ENCODE measurements at places on chromosomes 3 and 15.
A peak's percentile ranks its signal among the peaks of the same experiment; 100 is the strongest.

DNA sequence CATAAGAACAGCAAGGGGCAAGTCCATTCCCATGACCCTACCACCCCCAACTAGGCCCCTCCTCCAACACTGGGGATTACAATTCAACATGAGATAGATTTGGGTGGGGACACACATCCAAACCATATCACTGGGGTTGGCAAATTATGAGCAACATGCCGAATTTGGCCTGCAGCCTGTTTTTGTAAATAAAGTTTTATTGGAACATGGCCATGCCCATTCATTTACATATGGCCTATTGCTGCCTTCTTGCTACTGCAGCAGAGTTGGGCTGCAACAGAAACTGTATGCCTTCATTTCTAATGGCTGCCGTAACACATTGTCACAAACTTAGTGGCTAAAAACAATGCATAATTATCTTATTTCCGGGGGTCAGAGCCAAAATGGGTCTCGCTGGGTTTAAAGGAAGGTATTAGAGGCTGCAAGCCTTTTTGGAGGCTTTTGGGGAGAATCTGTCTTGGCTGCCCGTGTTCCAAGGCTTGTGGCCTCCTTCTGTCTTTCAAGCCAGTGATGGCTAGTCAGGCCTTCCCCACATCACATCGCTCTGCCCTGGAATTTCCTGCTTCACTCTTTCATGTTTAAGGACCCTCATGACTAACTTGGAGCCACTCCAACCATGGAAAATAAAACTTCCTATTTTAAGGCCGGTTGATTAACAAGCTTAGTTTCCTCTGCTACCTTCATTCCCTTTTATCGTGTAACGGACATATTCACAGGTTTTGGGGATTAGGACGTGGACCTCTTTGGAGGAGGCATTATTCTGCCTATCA is 428.5 kb upstream of the PROK2 start:
- DNase-seq, result no peak

GRCh38 chr3:58023531-58023930 is 15.3 kb downstream of the FLNB start:
- no peak for DNase-seq

DNA sequence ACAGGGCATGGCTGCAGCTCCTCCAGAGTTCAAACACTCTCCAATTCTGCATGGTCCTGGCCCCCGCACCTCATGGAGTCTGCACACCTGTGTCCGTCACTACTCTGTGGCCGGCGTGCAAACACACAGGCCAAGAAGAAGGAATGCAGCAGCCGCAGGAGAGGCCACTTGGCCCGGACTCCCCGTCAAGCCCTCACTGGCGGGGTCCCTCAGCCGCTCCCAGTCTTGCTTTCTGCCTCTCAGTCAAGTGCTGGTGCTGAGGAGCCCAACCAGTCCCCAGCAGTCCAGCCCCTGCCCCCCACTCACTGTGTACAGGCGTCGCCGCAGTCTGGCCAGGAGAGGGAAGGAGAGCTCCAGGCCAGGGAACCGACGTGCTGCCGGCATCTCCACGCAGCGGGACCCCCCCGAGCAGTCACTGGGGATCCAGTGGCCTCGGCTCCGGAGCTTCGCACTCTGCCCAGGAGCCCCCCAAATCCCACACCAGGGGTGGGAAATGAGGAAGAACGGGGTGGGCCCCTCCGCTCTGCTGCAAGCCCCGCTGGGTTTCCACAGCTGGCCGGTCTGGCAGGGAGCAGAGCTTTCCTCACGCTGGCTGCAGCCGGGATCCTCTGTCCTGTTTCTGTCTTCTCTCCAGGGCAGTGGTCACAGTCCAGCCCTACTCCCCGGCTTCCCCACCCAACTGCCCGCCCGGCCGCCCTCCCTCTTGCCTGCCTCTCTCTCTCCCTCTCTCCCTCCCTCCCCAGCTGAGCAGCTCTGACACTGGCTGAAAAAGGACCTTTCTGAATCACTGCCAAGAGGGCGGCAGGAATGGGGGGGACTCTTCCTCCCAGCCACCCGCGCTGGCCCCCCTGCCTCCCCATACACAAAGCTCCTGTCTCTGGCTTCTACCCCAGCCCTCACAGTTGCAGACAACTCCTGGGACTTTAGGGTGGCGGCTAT is 16.0 kb downstream of the TNK2 start:
- peak; percentile 73 for DNase-seq

DNA sequence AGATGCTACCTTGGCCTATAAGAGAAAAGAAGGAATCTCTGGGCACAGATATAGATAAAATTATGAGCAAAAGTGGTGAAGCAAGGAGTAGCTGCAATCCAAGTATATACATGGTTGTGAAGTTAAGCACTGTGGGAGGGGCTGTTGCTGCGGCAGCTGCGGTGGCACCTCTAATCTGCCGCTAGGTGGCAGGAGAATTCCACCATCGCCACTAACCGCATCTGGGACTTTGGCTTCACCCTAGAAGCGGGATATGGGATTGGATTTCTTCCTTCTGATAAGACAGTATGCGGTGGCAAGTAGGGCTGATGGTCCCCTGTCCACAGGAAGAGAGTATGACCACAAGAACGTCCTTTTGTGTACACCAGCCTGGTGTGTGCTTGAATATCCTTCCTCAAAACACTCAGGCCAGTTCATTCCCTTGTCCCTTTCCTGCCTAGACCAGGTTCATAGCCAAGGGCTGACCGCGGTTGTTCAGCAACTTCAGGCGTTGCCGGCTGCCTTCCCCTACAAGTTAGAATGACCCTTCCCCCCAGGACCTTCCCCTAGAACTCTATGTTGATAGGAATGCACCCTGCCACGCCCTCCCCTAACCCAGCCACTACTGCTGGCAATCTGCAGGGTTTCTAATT is 5.1 kb downstream of the MAGEL2 start:
- peak; percentile 69 for DNase-seq

GRCh38 chr3:55690726-55691125 is 203.6 kb upstream of the WNT5A start:
- DNase-seq, result no peak

DNA sequence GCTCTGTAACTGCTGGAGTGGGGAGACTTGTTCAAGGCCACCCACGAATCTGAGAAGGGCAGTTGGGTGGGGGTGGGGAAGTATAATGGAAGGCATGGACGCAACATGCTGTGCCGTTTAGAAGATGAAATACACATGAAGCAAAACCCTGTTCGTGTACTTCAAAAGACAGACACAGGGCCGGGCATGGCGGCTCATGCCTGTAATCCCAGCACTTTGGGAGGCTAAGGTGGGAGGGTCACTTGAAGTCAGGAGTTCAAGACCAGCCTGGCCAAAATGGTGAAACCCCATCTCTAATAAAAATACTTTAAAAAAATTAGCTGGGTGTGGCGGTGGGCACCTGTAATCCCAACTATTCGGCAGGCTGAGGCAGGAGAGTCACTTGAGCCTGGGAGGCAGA is 36.9 kb upstream of the SFMBT1 start:
- DNase-seq, result no peak

DNA sequence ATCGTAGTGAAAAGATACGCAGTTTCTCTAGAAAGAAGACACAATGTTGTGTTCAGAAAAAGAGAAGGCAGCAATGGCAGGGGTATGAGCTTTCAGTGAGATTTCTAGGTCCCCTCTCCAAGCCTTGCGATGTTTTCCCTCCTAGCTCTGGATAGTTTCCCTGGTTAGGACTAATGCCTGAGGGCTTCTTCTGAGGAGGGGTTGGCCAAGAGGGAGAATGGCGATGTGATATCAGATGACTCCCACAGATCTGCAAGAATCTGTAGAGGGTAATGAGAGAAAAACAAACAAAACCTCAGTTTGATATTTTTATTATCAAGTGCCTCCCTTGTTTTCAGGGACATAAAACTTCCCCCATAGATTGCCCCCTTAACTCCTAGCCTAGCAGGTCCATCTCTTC is 4.1 kb upstream of the CLDN1 start:
- no peak for DNase-seq

GRCh38 chr15:33243393-33243792 is 48.9 kb upstream of the FMN1 start:
- no peak for DNase-seq

DNA sequence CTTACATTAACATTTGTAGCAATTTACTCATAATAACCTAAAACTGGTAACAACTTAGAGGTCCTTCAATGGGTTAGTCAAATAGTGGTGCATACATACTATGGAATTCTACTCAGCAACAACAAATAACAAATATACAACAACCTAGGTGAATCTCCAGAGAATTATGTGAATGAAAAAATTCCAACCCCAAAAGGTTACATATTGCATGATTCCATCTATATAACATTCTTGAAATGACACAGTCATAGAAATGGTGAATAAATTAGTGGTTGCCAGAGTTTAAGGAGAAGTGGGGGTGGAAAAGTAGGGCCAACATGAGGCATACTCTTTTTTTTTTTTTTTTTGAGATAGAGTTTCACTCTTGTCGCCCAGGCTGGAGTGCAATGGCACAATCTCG is 12.7 kb upstream of the SNTN start:
- no peak for DNase-seq

- no peak for DNase-seq
Observed at GRCh38 chr15:62107571-62108121, 40.9 kb downstream of the C2CD4A start.

DNA sequence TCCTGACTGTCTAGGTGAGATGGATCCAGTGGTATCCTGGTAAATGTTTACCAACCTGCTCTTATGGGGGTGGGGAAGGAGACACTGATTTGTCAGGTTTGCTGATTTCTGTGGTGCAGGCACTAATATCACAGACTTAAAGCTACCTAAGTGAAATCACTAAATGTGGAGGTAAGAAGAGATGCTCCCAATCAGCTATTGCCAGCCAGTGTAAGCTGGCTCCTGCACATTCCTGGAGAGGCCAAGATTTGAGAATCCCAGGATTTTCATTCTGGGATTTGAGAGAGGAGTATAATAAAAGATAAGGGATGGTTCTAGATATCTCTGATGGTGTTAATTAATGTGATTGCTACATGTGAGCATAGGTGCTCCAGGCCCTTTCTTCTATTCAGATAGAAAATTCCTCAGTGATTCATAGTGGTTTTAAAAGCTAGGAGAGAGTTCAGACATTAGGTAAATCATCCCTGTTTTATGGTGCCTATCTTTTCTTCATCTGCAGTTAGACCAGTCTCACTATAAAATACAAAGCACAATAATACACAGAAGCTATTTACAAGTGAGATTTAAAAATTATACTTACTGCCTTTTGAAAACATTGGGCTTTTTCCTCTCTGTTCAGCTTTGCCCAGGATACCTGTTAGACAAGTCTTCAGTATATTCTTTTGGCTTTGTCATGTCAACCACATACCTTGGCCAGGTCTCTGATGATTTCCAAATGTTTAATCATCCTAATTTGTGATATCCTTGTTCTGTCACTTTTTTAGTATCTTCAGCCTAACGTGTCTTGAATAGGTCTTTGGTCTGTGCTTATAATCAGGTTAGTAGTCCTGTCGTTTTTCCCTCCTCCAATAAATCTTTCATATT is 90.9 kb downstream of the MBNL1 start:
- no peak for DNase-seq

DNA sequence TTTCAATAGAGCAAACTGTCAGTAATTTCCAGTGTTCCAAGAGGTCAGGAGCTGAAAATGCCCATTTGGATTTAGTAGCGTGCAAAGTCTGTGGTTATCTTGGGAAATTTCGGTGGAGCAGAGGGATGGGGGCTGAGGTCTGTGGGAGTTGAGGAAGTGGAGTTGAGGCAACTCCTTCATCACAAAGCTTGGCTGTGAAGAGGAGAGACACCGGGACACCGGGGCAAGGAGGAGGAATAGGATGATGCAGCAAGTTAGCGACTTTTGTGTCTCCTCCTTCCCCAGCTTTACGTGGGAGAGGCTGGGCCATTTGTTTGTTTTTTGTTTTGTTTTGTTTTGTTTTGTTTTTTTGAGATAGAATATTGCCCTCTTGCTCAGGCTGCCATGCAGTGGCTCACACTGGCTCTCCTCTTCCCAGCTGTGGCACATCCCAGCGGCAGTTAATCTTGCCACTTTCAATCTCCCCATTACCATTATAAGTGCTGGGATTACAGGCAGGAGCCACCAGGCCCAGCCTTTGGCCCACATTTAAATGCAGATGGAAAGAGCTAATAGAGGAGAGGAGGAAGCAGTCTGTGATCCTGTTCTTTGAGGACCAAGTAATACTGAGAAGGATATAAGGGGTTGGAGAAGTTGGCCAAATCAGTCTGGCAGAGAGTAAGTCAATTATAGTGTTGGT is 47.1 kb downstream of the CRTC3 start:
- no peak for DNase-seq

DNA sequence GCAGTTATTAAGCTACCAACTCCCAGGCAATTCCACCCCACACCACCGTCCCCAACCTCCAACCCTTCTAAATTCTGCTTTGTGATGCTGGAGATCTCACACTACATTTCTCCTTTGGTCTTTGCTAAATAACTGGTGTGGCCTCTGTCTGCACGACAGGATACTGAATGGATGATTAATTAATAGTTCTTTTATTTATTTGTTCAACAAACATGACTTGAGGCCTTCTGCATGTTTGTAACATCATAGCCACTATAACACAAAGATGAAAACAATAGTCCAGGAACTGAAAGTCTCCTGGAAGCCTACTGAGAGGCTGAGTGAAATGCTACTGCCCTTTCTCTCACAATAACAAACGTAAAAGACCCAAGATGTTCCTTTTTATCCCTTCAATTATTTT is 609.5 kb upstream of the UBE2E2 start:
- no peak for DNase-seq

DNA sequence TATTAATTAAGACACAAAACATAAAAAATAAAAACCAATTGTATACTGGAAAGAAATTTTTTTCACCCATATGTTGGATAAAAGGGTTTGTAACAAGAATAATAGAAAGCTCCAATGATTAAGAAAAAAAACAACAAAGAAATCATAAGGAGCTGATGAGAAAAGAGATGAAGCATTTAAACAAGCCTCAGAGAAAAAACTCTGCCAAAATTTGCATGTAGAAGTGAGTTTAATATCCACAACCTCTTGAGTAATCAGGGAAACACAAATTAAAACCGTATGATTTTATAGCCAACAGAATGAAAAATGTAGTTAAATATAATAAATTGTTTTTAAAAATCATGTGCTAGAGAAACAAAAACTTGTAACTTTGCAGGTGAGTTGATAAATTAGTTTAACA is 192.9 kb downstream of the BCHE start:
- DNase-seq, result no peak

GRCh38 chr3:156382458-156383346 is 172.2 kb downstream of the SSR3 start:
- DNase-seq, result peak; percentile 13
